ENCODE measurements at places on chromosomes 12 and 14.

DNA sequence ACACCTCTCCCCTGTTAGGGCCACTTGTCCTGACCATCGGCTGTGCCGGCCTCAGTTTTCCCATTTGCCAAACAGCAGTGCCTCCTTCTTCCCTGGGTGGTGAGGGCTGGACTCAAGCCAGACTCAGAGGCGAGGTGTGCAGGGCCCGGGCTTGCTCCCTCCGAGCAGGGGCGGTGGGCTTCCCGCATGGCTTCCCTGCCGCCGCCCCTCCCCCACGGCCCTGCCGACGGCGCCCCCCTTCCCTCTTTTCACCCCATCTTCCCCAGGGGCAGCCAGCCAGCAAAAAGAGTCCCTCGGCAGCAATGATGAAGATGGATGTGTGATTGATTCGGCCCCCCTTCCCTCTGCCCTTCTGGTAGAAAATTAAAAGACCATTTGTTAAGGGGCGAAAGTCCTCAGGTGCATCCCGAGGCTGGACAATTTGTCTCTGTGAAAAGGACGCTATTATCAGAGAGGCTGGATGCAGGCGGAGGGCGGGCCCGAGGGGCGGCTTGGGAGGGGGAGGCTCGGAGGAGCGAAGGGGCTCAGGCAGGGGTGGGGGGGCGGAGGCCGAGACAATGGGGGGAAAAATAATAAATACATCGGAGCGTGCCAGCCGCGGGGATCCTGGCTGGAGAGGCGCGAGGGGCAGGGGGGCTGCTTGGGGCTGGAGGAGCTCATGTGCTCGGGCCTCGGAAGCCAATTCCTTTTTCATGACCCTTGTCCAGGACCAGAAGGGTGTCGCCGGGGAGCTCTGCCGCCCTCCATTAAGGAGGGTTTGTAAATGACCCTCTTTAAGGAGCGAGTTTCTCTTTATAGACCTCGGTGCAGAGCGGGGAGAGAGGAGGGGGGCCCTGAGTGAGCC, 48.0 kb upstream of the LHX5 start:
- no peak for DNase-seq

DNA sequence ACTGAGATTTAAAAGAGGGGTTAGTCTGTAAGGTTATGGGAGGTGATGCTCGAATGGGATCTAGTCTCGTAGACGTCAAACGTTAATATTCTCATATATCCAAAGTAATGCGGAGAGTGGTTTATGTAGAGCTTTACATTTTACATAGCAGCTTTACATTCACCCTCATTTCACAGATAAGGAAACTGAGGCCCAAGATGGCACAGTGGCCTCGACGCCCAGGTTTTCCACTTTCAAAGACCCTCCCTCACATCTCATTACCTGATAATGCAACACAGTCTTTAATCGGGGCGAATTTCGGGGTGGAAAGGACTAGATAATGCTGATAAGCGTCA, 450 bp upstream of the TDG start:
- no peak for DNase-seq

DNA sequence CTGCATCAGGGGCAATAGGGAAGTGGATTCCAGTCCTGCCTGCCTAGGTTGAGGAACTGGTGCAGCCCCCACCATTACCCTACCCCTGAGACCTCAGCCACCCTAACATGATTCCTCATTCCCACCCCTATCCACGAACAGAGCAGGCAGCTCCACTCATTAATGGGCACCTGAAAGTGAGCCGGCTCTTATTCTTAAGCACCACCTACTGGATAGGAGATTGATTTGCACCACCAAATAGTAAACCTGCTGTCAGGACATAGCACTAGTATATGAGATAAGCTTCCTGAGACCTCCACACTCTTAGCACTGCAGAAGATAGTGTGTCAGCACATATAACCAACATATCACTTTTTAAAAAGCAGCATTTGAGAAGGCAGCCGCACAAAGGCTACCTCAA, 573.2 kb downstream of the SOX5 start:
- no peak for DNase-seq

GRCh38 chr12:124940143-124940392, 25.6 kb upstream of the UBC start:
- DNase-seq = no peak

DNA sequence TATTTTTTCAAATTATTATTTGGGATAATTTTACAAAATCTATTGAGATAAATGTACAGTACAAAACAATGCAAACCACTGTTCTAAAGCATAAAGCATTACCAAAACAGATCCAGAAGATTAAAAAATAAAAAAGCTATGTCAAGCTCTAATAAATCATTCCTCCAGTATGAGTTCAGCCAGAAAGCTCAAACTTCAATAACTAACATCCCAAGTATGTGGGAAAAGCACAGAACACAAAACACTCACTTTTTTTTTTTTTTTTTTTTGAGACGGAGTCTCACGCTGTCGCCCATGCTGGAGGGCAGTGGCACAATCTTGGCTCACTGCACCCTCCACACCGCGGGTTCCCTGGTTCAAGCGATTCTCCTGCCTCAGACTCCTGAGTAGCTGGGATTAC, 11.3 kb downstream of the SAV1 start:
- no peak for DNase-seq

GRCh38 chr14:90911121-90911520, 94.9 kb upstream of the TTC7B start:
- no peak for DNase-seq

DNA sequence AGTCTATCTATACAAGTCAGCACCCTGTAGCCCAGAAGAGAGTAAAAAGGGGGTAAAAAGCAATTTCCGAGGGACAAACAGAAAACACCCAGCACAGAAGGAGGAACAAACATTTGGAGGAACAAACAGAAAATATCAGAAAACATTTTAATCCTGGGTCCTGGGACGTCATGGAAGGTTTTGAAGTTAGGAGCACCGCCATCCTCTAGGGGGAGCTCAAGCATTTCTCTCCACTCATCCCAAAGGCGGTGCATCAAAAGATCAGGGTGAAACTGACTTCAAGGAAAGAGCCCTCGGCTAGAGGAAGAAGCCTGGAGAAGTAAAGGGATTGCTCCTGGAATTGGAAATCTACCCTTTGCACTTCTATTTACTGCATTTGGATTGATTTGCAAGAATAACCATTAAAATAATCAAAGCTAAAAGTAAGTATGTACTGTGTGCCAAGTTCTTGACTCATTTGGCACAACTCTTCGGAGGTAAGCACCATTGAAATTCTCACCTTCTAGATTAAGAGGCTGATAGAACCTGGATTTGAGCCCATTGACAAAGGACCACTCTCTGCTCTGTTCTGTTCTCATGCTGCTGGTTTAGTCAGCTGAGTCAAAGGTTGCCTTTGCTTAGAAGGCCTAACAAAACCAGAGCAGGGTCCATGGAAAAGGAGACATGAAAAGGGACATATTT, 17.2 kb upstream of the POC1B start:
- peak; percentile 57 for DNase-seq

- no peak for DNase-seq
Measured at GRCh38 chr14:34075042-34075744, 124.3 kb upstream of the EGLN3 start.

DNA sequence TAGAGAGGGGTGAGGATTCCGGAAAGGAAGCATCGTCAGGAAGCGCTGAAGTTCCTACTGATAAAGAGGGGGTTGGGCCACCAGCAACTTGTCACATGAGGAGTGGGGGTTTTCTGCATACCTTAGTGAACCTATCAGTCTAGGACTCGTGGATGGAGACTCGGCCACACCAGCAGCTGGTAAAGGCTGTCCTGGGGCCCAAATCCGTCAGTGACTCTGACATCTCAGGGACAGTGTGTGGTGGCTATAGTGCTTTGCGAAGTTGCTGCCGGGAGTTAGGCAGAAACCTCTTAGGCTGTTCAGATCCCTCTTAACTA, 16.4 kb downstream of the RNASE2 start:
- DNase-seq = no peak

- no peak for DNase-seq
Measured at GRCh38 chr12:131437706-131438492, 273.0 kb upstream of the SFSWAP start.

GRCh38 chr12:130765186-130765659, 49.1 kb upstream of the RIMBP2 start:
- DNase-seq = peak; percentile 21

DNA sequence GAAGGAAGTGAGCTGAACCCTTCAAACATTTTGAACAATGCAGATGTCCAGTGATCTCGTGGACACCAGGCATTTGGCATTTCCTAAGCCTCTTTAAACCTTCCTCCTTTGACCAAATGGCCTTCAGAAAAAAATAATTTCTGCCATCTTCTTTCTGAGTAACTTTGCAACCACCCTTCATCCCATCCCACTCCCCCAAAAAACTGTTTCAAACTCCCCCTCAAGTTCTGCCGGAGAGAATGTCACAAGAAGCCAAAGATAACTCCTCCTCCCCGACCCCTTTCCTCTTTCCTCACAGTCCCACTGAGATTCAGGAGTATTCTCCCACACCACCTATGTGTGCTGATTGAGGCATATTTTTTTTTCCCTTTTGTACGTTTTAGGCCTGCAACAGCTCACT, 1.7 kb downstream of the KSR2 start:
- no peak for DNase-seq

DNA sequence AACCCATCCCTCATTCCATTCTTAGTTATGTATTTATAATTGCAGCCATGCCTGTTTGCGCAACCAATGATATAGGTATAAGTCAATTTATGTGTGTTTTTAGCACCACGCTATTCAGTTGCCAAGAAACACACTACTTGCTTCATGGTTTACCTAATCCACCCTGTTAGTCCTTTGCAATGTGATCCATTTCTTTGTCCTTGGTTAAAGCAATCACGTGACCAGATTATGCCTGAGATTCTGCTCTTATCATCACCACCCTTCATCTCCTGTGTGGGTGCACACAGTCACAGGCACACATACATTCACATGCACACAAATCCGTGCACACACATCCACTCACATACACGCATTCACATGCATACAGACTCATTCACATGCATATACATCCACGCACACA, 52.3 kb upstream of the KCNA5 start:
- no peak for DNase-seq

DNA sequence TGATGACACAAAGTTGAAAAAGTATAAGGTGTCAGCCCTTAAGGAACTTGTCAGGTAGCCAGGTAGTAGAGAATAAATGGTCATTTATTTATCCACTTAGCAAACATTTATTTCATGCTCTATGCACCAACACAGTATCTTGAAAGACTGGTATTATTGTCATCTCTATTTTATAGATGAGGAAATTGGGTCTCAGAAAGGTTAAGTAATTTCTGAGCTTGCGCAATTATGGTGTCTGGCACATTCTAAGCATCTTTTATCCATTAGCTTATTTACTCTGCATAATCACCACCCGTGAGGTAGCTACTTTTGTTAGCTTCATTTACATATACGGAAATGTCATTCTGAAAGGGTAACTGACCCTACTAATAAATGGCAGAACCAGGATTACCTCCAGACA, 2.5 kb upstream of the UTP20 start:
- DNase-seq = no peak

GRCh38 chr12:130254461-130255276, 83.0 kb upstream of the PIWIL1 start:
- no peak for DNase-seq

GRCh38 chr14:52602131-52602530, 49.5 kb downstream of the GPR137C start:
- no peak for DNase-seq

GRCh38 chr12:18284386-18284785, 23.1 kb downstream of the PIK3C2G start:
- DNase-seq = no peak

DNA sequence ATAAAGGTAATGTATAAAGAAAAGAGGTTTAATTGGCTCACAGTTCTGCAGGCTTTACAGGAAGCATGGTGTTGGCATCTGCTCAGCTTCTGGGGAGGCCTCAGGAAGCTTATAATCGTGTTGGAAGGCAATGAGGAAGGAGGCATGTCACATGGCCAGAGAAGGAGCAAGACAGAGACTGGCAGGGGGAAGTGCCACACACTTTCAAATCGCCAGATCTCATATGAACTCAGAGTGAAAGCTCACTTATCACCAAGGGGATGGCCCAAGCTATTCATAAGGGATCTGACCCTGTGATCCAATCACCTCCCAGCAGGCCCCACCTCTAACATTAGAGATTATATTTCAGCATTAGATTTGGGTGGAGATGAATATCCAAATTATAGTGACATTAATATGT, 26.3 kb downstream of the LDHB start:
- DNase-seq = no peak

DNA sequence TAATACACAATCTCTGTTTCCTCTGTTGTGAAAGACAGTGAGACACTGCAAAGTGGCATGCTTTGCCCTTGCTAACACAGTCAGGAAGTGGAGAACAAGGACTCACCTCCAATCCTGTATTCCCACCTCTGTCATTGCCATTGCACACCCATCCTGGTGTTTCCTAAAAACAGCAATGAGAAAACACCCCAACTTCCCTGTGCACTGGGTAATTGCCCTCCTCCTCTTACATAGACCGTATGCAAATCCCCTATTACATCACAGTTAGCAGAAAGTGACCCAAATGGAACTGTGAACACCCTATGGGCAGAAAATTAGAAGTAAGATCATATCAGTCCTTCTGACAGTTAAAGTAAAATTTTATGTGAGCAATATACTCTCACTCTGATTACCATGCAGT, 355.5 kb downstream of the BCL11B start:
- no peak for DNase-seq

GRCh38 chr12:24586293-24586692, 362.6 kb downstream of the BCAT1 start:
- DNase-seq = no peak

DNA sequence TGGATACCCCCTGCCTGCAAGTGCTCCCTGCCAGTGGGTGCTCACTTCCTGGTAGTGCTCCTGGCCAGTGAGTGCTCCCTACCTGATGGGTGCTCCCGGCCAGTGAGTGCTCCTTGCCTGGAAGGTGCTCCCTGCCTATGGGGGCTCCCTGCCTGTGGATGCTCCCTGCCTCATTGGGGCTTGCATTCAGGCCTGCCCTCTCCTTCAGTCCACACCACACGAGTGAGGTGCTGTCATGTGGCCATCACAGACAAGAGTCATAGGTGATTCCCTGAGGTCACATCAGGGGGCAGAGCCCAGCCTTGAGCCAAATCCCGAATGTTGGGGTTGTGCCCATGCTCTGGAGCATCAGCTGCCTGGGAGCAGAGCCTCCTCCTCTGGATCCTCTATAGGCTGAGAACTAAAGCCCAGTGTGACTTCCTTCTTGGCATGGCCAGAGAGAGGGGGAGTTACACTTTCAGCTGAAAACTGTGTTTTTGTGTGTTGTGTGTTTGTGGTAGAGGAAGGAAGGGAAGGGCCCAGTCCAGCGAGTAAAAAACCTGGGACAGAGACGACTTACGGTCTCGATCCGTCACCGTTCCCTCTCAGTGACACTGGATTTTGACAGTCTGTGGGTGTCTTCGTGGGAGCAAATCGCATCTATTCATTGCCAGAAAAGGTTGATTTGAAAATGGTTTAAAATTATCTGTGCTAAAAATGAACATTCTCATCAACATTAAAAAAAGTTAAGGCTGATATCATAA, 136.0 kb downstream of the ADGRD1 start:
- DNase-seq = no peak

- DNase-seq = no peak
Measured at GRCh38 chr12:47731723-47732122, 6.4 kb upstream of the ENDOU start.

- DNase-seq = no peak
Measured at GRCh38 chr12:49160399-49160798, 28.5 kb downstream of the TUBA1A start.

Data from spinal cord (tissue), 10 donors.